Eye (tissue), 1 donor: ENCODE measurements at places on chromosomes 1 and 21.
A peak's percentile ranks its signal among the peaks of the same experiment; 100 is the strongest.

DNA sequence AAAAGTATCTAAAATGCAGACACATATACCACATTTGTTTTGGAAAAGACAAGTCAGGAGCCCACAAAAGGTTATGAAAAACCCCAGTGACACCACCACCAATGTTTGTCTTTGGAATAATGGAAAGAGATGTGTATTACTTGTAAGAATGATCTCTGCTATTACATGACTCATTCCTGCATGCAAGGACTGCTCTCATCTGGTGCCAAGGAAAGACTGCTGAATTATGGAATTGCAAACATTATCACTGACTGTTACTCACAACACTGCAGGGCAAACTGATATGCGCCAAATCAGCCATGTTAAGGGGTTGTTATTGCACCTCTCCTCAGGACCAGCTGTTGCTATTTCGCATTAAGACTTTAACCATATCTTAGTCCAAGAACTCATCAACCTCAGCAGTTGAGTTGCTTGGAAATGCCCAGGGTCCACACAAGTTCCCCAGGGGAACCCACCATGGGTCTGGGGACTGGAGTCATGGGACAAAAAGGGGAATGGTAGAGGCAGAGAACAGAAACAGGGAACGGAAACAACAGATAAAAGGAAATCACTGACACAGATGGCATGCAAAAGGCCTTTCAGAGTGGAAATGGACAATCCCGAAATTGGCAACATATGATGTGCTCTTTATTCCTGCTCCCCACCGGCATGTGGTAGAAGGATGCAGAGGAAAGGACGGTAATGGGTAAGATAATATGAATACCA is 34.4 kb downstream of the CAPZB start:
- peak; percentile 66 for DNase-seq

- DNase-seq = no peak
Measured at GRCh38 chr1:68145418-68146126, 86.8 kb downstream of the WLS start.

GRCh38 chr1:162571696-162572095 is 10.2 kb downstream of the UAP1 start:
- no peak for DNase-seq

DNA sequence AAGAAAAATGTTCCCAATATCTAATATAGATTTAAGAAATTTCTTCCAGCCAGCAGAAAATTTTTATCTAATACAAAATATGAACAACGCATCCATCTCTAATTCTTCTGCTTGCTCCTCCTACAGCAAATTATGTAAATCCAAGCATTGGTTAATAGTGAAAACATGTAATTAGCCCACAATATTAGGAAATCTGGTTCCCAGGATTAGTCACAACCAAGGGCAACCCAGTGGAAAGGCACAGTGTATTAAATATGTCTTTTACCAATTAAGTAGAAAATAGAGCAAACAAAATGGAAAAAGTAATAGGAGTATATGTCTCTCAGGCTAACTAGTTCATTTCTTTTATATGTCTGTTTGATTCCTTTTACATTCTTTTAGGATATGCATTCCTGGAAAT is 59.4 kb upstream of the IFI44L start:
- DNase-seq = no peak

DNA sequence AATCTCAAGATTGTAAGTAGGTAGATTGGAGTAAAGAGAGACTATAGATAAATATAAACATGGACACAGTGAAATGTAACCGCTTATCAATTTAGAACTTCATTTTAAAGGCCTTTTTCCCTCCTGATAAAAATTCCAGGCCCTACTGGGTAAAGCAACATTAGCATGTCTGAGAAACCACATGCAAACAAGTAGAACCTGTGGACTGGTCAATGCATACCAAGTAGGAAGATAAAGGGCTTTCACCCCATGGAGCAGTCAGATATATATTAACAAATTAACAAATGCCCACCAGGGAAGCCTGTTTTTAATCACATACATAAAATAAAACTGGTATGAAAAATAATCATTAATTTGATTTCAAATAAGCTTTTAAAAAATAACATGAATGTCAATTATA is 8.1 kb downstream of the DPH5 start:
- no peak for DNase-seq
